Cortex of kidney (tissue), 1 donor: ENCODE measurements at places on chromosomes 1 and 21.

DNA sequence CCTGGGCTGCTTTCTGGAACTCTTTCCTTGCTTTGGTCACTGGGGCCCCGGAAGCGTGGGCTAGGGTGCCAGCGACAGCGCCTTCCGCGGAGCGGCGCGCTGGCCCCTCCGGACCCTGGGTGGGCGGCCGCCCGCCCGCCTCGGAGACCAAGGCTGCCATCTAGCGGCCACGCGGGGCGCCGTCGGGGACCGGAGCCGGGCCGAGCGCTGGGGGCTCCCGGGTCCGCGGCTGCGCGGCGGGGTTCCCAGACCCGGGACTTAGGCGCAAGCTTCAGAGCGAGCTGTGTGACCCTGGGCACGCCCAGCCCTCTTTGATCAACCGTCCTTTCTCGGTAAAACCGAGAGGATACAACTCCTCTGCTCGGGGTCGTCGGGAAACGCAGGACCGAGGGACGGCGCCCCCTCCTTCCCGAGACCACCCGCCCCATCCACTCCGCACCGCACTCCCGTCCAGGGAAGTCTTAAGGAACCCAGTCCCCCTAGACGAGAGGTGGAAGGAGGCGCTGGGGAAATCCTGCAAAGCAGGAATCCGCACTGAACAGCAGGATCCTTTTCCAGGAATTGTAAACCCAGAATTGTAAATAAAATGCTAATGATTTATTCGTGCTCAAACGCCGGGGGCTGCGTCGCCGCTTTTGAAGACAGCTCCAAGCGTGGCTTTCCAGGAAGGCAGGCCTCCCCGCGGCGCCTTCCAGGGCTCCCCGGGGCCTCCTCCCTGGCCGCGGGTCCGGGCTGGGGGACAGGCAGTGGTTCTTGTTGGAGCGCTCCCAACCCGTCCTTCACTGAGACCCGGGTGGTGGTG lies 41.2 kb downstream of the RRAGC start:
- DNase-seq = no peak

DNA sequence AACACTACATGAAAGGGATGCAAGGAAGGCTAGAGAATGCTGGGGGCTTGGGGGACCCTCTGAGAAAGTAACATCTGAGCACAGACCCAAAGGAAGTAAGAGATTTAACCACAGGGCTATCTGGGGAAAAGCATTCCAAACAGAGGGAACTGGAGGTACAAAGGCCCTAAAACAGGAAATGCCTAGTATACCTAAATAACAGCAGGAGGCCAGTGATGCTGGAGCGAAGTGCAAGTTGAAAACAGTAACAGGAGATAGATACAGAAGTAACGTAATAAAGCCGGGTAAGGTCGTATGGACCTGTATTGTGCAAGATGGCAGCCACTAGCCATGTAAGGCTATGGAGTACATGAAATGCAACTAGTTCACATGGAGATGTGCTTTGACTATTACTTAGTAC lies 52.1 kb downstream of the CD34 start:
- DNase-seq = no peak

DNA sequence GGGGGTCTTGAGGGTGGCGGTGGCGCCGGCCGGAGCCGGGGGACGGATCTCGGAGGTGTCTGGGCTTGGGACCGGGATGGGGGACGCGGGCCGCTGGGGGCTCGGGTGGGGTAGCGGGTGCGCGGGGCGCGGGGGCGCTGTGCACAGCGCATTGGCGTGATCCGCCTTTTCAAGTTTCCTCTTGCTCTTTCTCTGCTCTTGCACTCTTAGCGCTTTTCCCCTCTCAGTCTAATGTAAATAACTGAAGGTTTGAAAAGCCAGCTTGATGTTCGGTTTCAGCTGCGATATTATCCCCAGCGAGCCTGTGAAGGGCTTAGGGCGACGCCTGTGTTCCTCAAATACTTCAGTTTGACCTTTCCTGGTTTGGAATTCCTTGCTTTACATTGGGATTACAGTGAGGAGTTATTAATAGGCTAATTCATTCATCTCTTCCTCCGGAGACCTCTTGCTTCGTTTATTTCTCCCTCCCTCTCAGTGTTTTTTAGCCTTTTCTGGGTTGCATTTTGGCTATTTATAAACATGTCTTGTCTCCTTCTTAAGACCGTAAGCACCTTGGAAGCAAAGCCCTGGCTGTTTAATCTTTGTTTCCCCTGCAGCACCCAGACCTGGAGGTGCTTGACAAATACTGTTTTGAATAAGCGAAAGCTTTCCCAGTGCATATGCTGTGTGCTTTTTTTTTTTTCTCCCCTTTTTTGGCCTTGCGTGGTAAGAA lies 693 bp downstream of the RAB4A start:
- DNase-seq = no peak

- no peak for DNase-seq
These were observed 2.3 kb upstream of the EFNA3 start for GRCh38 chr1:155076371-155076770.

DNA sequence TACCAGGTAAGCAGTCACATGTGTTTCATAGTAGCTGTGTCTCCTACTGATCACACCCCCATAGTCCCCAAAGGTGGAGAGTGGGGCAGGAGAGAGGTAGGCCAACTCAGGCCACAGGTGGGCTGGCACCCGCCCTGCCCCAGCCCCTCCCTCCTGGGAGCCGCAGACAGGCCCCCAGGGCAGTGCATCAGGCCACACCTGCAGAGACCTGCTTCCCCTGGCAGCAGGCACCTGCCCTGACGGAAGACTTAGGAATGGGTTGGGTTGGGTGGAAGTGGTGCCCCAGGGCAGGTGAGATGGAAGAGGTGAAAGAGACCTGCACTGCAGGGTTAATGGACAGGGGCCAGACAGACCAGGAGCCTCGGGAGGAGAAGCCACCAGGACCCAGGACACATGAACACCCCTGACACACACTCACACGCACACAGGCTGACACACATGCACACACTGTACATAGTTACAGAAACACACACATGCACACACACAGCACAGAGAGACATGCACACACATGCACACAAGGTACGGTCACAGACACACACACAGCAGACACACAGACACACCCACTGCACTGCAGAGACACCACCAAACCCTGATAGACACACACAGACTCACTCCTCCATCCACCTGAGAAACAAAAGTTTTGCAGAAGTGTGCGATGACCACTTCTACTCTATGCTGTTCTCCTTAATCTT lies 1.7 kb upstream of the COL18A1 start:
- no peak for DNase-seq
